Renal cortical epithelial cell (primary cell): ENCODE measurements at places on chromosomes 5 and 9. TPM values are rescaled to one million over a fixed set of nuclear protein-coding genes. Genes with fewer than 3 reads are reported as not detected.

- DNase-seq, result no peak
Measured at GRCh38 chr5:8226148-8226547, 357.2 kb downstream of the MTRR start.

SCGB3A2 gene
- not detected in 2 replicates for total RNA-seq

DNA sequence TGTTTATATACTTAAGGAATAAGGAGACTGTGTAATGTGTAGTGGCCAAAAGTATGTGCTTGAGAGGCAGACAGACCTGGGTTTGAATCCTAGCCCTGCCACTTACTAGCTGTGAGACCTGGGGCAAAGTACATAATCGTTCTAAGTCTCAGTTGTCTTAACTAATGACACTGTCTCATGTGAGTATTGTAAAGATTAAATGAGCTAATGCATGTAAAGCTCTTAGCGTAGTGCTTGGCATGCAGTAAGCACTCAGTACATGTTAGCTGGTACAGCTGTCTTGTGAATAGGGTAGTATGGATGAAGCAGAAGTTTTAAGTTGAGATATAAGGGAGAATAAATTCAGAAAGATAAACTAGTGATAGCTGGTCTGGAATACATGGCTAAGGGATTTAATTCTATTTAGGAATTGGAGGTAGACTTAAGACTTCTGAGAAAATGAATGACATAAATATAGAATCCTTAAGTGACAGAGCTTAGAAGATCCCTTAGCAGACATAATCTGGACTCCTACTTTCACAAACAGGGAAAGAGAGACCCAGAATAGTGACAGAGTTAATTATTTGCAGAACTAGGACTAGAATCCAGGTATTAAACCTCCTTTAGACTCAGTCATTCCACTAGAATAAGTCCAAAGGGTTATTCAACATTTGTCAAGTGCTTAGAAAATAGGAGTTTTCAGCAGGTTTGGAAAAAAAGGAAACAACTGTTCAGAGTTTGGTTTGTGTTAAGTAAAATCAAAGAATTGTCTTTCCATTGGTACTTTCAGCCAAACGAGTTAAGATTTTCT, 13.1 kb downstream of the GPR21 start:
- DNase-seq, result no peak

DNA sequence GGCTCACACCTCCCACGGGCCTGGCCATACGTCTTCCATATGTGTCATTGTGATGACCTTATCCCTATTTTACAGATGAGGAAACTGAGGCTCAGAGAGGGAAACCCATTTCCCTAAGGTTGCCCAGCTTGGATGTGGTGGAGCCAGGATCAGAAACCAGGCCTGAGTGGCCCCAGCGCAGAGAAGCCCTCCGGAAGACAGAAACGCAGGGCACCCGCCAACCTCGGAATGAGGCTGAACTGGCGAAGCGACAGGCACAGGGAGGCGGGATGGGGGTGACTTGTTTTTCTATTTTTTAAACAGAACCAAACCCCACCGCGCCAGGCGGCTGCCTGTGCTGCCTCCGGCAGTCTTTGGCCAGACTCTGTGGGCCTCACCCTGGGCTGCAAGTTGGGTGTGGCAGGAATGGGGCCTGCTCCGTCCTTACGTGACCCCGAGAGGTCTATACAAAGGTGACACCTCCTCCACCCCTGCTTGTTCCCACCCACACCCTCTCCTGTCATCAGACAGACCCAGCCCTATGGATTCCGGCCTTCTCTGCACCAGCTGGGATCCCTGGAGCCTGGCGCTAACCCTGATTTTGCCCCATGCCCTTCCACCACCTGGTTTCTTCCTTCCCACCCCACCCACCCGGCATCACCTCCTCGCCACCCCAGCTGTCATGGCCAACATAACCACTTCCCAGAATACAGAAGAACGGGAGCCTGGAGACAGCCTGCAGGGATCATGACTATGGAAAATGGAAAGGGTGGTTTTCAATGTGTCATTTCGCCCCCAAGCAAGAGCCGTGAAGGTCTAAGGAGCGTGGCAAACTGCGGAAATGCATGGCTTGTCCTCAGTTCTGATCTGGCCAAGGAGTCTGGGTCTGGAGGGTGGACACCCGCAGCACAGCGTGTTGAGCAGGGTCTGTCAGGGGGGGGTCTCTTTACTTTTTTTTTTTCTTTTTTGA, 23.6 kb downstream of the PLPP7 start:
- DNase-seq, result no peak
